ENCODE measurements at places on chromosomes 4 and X.

DNA sequence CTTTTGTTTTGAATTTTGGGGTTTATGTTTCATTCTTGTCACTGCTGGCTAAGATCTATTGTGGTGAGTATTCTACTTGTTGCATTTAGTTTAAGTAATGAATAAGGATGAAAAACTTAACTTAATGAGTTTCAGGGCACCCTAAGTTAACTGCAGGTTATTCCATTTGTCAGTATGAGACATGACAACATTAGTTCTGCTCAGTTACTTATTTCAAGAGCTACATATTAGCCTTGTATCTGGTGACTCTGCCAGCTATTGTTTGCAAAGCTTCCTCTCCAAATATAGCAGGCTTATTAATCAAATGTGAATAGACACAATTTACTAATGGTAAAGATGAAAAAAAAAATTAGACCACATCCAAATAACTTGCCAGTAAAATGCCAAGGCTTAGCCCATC lies 567.1 kb downstream of the IL15 start:
- DNase-seq, result no peak

DNA sequence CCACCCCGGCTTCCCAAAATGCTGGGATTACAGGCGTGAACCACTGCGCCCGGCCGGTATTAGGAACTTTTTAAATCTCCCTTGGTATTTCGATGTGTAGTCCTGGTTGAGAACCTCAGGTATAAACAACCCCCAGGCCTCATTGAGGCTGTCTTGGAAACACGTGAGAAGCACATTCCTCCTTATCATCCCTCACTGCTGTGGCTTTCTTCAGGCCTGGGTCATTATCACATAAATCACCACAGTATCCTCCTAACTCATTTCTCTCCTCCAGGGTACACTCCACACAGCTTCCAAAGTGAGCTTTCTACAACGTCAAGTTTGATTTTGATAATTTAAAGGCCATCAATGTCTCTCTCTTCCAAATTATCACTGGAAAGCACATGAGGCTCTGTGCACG lies 198.2 kb downstream of the DCHS2 start:
- DNase-seq, result no peak

DNA sequence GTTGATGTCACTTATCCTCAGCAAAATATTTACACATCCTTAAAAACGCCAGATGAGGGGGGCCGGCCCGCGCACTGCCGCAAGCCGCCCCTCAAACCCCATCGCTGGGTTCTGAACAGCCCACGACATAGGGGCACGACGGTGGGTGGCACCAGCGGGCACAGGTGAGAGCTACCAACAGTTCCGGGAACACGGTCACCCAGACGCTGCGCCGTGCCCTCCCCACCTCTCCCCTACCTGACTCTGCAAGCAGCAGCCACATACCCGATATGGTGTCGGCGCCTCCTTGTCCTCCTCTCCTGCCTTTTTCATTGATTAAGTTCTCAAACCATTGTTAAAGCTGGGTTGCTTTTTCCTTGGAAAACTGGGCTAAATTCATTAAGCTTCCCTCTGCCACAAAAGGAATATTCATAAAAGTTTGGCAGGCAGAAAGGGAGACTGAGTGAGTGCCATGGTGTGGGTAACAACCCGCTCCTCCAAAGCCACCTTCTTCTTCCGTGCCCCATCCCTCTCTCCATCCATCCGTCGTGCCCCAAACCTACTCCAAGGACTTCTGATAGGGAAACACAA lies 1.4 kb downstream of the RAI2 start:
- no peak for DNase-seq

- no peak for DNase-seq
These were observed 765.6 kb upstream of the TENM3 start for GRCh38 chr4:181477591-181477990.

- DNase-seq, result no peak
These were observed 771 bp upstream of the RBPJ start for GRCh38 chr4:26319949-26320537.

GRCh38 chrX:17546356-17546755 lies 171.4 kb downstream of the NHS start:
- DNase-seq, result no peak

- no peak for DNase-seq
These were observed 2104.2 kb downstream of the PCDH7 start for GRCh38 chr4:32824336-32824735.

GRCh38 chr4:110108960-110109359 lies 89.5 kb downstream of the ELOVL6 start:
- DNase-seq, result no peak

Data from GDM1 (cell line).